ENCODE measurements at places on chromosomes 6 and 20. TPM values are rescaled to one million over a fixed set of nuclear protein-coding genes. Genes with fewer than 3 reads are reported as not detected.

Gene ADGRB3
- total RNA-seq, result not detected

Gene PCNA
- total RNA-seq, result 131 TPM

Gene GUCA1A
- not detected for total RNA-seq

Gene RUNX2
- total RNA-seq, result 0.05 TPM

Gene BTN1A1
- not detected for total RNA-seq

Gene ULBP1
- 0.23 TPM for total RNA-seq

Gene RIMS1
- 7.5 TPM for total RNA-seq

DNA sequence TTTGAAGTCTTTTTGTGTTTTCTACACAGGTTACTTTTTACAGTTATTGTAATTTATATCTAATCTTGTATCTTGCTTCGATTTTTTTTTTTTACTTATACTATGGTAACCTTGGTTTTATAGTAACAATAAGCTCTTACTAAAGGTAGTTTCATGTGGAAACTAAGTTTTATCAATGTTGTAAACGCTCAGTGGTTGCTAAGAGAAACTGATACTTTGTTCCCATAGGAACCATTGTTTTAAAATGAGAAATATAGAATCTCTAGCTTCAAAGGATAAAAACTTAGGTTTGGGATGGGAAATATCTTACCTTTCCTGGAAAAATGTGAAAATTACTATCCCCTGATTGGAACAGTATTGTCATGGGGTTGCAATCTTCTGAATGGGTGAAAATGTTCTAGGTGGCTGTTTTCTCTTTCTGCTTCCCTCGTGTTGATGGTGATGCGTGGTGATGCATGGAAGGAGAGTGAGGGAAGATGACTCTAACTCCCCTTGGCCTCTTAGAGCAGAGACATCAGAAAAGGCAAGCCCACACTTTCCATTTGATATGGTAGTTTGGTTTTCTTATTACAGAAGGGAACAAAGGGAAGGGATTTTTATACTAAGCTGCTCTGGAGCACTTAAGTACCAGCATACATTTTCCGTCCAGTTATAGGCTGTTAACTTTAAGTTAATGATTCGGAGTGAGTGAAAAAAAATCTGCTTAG is 23.5 kb upstream of the BACH2 start:
- DNase-seq, result no peak

DNA sequence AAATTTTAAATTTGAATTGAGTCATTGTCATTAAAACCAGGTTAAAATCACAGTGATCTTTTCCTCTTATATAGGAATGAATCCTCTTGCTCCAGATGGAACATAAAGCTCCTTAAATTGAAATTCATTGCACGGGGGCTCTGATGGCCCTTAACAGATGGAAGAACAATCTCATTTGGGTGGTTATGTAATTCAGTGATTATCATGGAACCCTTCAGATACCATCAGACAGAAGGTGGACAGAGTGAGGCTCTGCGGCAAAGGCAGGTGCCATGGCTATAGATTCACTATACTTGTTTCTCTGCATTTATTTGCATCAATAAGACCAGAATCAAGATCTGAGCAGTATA is 17.8 kb upstream of the RNF182 start:
- DNase-seq, result no peak

DNA sequence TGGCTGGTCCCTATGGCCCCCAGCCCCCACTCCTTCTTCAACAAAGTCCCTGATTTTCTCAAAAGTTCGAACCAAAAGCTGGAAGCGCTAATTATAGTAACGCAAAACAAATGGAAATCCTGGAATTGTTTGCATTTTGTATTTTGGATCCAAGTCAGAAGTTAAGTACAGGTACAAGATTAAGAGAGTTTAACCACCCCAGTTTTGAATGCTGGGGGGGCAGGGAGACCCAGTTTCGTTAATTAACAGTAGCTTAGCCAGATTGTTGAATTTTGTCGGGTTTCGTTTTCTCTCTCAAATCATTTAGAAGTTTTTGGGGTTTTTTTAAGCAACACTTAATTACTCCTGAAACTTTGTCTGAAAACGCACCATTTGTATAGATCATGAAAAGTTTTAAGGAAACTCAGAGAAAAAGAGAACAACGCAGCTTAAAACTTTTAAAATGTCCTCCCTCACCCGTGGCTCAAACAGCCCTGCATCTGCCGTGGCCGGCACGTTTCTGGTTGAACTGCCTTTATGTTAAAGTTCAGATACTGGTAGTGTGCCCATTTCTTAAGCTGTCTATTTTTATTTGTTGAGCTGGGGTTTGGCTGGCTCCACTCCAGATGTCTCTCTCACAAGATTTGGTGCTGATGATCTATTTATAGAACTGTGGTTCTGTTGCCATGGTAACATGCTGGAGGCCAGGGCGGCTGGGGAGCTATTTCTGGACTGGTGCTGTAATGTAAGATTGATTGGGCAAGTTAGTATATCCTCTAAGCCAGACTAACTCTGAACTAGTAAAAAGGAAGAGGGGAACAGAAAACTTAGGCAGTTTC is 55.0 kb downstream of the GNAS start:
- peak; percentile 99 for DNase-seq

- DNase-seq, result no peak
Measured at GRCh38 chr6:11270030-11271027, 37.9 kb upstream of the NEDD9 start.

GRCh38 chr20:41044409-41045062 is 15.9 kb downstream of the TOP1 start:
- DNase-seq, result no peak

DNA sequence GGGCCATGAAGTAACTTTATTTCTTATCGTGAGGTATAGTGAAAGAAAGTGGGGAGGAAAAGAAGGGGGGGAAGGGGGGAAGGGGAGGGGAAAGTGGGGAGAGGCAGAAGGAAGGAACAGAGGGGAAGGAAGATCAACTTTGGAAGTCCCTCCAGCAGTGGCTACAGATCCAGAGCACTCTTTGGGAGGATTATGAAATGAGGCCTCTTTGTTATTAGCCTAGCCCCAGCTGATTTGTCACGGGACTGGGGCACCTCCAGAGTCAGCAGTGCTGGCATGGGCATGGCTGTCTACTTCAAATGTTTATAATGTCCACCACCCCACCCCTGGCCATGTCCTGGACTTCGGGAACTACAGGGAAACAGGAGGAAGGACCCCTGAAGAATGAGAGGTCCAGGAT is 7.6 kb downstream of the MOCS1 start:
- DNase-seq, result no peak

DNA sequence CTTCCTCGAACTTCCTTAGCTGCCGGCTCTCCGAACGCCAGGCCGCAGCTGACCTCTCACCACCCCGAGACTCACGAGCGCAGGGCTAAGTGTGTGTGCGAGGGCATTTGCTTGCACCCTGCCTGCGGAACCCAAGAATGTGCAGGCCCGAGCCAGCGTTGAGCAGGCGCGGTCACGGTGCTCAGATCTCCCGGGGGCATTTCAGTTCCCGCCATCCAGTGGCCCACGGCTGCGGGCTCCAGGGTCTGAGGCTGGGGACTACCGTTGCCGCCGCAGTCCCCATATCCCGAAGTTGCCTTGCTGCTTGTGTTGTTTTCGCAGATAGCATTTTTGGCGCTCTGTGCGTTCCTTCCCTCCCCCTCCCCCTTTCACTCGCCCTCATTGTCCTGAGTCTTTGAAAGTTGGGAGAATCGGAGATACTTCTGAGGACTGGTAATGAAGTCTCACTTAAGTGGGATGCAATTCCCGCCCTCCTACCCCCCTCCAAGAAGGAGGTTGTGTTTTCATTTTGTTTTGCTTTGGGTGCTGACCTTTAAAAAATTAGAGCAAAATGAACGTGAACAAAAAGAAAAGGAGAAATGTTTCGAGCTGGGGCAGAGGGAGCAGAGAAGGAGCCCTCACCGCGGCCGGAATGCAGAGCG is 1.7 kb downstream of the NR2E1 start:
- DNase-seq, result no peak

DNA sequence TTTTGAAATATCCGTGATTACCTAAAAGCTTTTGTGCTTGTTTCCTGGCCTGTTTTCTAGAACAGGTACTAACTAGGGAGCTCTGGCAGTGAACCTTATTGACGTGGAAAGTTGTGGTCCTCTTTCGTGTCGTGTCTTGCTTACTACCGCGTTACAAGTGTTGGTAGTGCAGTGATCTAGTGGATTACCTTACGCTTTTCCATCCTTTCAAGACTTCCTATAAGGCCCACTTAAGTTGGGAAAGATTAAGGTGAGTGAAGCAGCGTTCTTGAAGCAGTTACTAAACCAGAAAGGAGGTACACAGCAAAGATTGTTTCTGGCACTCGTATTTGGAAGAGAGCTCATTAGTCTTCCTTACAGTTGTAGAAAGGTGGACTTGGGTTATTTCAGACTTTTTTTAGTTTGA is 1.9 kb downstream of the PNRC1 start:
- DNase-seq, result peak; percentile 41

GRCh38 chr20:20366876-20367574 is 879 bp upstream of the INSM1 start:
- DNase-seq, result no peak

Measured in dermis blood vessel endothelial cell (primary cell).